ENCODE measurements at places on chromosomes 5 and 9.

DNA sequence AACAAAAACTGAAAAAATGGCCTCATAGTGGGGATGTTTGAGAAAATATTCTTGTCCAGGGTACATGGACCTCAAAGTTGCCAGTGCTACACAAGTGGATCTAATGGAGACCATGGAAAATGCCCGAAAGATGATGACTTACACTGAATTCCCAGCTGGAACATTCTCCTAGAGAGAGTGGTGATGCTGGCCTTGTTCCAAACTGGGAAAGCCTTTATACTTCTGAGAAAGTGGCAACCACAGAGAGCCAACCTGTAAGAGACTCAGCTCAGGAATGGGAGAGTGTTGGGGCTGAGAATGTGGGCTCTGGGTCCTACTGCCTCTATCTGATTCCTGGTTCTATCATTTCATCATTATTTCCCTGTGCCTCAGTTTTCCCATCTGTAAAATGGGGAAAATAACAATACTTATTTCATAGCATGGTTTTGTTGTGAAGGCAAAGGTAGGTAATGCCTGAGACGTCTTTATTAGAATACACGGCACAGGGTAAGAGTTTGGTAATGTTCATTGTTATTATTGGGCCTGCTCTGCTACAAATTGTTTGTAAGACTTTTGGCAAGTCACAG is 229.0 kb upstream of the PANK3 start:
- DNase-seq, result no peak

- DNase-seq, result no peak
These were observed 317.1 kb upstream of the CLINT1 start for GRCh38 chr5:158175934-158176481.

GRCh38 chr9:90900130-90900529 is 98.5 kb downstream of the SYK start:
- no peak for DNase-seq

GRCh38 chr5:30156156-30156555 is 1037.3 kb upstream of the CDH6 start:
- no peak for DNase-seq

DNA sequence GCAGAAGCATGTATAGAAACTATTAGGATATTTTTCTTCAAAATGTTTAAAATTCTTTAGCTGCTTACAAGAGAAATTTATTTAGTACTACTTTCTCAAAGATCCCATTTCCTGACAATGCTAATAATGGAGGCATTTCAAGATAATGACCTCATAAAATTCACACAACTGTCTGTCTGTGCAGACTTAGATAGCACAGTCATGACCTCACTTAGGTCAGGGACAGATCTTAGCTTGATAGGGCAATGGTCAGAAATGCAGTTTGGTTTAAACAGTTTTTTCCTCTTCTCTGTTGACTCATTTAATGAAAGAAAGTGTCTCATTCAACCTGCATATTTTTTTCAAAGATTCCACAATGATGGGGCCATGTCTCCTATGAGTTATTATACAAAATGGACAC is 128.4 kb downstream of the GRIA1 start:
- no peak for DNase-seq

DNA sequence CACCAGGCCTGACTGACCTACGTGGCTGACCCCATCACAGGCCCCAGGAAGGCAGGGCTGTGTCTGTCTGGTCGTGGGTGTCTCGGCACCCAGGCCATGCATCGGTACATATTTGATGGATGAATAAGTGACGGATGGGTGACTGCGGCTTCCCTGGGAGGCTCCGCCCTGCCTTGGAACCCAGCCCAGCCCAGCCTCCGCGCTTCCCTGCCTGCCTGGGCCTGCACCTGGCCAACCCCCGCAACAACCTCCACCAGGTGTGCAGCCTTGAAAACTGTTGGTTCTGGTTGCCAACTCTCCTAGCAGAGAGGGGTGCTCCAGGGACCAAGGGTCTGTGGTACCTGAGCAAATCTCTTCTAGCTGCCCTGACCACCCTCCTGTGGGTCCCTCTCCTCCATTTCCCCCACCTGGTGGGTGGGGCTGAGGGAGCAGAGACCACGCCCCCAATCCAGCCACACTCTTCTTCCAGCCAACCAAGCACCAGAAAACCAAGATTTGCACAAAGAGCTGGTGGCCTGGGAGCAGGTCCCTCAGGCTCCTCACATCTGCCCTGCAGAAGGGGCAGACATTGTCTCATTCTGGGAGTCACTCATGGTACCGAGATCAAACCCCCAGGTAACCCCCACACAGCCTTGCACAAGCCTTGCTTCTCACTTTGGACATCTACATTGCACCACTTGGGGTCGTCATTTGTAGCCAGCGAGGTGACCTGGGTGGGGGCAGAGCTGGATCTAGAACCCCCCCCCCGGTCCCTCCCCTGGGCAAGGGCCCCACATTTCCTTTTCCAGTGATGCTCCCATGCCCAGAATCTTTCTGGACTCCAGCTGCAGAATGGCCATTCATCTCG is 100.6 kb upstream of the IER5L start:
- DNase-seq, result no peak

- DNase-seq, result no peak
These were observed 93.2 kb downstream of the MYO10 start for GRCh38 chr5:16842896-16843295.
